ENCODE measurements at places on chromosomes 5 and 9.

DNA sequence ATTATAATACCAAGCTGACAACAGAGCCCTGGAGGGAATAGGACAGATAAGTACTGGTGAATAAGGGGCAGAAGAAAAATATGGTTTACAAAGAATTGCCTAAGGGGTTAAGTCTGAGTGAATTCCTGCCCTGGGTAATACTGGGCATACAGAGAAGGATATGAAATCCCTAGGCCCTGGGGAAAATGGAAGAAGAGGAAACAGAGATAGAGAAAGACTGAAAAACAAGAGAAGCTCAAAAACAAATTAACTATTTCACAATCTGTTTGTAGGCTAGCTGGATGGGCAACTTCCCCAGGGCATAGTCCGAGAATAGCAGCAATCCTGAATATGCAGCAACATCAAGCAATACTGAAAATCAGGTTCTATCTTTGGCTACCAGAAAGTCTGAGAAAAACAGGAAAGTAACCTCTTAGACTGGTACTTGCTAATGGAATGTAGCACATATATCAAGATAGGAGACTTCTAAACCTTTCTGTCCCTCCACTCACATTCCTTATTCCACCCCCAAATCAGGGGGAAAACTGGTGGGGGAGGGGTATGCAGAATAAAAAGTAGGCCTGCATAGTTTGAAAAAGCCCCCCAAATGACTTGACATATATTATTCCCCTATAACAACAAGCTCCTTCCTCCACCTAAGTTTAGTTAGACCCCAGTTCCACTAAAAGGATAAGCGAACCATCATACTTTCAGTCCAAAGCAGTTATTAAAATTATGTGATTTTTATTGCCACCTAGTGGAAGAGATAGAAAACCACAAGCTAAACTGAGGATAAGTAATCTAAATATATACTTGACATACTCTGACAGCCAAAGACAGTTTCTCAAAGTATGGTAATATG lies 20.6 kb downstream of the SLC38A9 start:
- DNase-seq: no peak

DNA sequence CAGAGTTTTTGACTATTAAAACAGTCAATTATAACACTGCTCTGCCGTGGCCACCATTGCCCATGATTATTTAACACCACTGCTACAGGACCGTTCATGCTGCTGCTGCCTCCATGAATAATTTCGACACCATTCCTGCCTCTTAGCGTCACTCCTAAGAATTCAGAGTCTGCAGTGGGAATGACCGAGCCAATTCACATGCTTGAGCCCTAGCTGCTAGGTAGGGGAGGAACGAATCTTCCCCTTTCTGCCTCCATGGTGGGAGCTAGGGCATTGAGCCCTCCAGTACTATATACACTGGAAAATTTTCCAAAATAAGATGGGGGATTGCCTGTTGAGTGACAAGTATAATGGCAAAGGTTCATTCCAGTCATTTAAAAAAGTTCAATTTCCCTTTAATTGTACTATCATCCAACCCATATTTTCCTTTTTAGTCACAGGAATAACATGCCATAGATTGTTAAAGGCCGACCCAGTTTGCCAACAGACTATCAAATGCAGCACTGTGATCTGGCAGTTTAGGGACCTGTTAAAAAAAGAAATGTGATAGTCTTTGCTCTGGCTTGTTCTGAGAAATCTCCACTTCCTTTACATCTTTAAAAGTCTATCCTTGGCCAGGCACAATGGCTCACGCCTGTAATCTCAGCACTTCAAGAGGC lies 13.5 kb upstream of the B4GALT1 start:
- no peak for DNase-seq

DNA sequence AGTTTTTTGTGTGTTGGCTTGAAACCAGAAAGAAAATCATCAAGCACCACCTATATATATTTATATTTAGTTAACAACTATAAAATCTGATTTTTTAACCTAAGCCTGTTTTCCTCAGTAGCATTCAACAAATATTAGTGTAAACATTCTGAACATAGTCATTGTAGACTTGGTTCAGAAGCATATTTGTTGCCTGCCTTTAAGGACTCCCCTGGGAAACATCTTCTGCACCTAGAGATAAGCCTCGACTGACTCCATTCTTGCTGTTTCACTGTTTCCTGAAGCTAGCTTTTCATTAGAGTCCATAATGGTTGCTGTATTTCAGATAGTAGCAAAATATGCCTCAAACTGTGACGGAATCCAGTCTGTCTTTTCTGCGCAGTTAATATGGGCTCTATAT lies 123.5 kb downstream of the TRIO start:
- no peak for DNase-seq

DNA sequence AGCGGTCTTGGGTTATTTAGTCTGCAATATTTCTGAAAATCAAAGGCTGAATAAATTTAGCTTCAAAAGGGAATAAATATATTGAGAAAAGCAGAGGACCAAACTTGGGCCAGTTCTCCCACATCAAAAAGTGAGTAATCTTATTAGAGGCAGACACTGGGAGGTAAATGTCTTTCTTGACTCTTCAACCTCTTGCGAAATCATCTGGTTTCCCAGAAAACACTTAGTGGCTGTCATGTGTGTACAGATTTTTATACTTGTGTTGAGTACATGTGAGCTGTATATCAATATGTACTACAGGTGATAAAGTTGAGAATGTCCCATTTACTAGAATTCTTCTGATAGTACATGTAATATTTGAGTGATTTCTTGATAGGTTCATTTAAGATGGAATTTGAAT lies 454.9 kb downstream of the PRR16 start:
- DNase-seq: no peak

GRCh38 chr5:43309637-43310036 lies 3.6 kb downstream of the HMGCS1 start:
- no peak for DNase-seq

GRCh38 chr9:114324492-114324891 lies 1.6 kb downstream of the ORM1 start:
- DNase-seq: no peak

DNA sequence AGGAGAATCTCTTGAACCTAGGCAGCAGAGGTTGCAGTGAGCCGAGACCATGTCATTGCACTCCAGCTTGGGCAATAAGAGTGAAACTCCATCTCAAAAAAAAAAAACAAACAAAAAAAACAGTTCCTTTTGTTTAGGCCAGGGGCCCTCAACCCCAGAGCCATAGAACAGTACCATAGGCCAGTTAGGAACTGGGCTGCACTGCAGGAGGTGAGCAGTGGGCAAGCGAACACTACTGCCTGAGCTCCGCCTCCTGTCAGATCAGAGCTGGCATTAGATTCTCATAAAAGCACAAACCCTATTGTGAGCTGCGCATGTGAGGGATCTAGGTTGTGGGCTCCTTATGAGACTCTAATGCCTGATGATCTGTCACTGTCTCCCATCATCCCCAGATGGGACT lies 49.1 kb upstream of the SUB1 start:
- DNase-seq: no peak

DNA sequence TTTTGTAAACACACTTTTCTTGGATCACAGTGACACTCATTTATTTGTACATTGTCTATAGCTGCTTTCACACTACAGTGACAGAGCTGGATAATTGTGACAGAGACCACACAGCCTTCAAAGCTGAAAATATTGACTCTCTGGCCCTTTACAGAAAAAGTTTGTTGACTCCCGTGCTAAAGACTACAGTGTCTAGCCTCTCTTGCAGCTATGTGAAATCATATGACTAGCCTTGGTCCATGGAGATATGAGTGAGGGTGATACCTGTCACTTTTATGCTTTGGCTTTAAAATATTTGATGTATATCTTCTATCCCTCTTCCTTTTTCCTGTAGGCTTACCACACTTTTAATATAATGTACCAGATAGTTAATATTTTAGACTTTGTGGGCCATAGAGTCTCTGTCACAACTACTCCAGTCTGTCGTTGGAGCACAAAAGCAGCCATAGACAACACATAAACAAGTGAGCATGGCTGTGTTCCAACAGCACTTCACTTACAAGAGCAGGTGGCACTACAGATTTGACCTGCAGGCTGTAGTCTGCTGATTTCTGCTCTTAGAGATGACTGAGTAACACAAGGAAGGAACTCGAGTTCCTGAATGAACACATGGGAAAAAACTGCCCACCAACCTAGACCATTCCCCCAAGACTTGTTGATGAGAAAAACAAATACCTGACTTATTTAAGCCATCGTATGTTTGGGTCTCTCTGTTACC lies 73.5 kb upstream of the ANKRD55 start:
- no peak for DNase-seq

DNA sequence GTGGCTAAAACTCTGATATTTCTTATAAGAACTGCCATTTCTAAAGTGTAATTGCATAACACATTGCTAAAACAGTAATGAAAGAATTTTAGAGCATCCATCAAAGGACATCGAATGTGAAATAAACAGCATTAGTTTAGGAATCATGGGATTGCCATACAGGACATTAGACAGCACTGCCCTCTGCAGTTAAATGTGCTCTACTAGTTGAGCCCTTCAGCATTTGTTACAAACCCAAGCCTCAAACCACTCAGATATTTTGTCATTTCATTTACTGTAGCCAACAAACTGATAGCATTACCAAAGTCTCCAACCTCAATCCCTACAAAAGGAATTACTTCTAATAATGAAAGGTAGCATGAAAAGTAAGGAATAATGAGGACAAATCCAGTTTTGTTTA lies 116.8 kb upstream of the COX7C start:
- no peak for DNase-seq

GRCh38 chr5:148911386-148911785 lies 85.0 kb downstream of the ADRB2 start:
- DNase-seq: no peak

DNA sequence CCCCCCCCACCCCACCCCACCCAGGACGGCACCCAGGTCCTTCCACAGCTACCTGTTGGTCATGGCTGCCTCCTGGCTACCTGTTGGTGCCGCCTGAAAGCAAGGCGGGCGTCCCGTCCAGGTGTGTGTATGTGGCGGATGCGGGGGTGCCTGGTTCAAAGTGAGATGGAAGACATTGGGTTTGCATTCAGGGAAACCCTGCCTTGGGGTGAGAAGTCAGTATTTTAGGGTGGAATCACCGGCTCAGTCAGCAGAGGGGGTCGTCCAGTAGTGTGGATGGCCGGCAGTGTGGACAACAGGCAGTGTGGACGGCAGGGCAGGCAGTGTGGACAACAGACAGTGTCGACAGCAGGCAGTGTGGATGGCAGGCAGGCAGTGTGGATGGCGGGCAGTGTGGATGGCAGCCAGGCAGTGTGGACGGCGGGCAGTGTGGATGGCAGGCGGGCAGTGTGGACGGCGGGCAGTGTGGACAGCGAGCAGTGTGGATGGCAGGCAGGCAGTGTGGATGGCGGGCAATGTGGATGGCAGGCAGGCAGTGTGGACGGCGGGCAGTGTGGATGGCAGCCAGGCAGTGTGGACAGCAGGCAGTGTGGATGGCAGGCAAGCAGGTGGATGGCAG lies 28.0 kb downstream of the NKD2 start:
- DNase-seq: no peak

DNA sequence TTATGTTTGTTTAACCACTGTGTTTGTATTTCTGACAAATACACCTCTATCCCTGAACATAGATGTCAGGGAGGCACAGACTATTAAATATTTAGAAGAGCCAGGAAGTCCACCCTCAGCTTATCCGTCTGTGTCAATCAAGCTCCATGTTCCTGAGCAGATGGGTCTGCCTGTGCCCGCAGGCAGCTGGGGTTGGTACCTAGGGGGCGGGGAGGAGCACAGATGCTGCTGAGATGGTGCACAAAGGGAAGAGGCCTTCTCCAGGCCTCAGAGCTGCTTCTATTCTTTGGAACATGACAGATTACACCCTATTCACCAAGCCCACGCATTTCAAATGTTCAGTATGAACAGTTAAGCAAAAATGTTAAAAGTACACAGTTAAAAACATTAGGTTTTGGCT lies 142.1 kb downstream of the EPB41L4A start:
- no peak for DNase-seq

- no peak for DNase-seq
Observed at GRCh38 chr9:99762470-99762869, 59.2 kb upstream of the NR4A3 start.

DNA sequence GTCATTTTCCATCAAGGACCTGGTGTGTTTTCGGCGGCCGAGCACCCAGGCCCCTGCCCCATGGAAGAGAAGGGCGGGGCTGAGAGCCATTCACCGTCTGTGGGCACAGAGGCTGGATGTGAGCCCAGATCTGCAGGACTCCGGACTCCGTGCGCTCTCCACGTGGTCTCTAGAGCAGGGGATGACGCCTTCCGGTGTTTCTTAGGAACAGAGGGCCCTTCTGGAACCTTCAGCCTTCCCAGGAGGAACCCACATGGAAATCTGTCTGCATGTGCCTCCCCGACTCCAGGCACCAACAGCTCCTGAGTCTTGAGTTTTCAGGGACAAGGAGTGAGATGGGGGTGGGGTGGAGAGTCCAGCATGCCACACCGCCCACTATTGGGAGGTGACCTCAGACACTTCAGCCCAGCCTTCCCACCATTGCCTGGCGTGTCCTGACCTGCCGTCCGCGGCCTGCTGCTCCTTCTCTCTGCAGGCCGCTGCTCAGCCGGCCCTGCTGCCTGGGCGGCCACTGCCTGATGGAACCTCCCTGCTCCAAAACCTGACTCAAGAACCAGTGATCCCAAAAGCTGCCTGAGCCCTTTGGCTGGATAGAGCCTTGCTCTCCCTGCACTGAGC lies 2.4 kb upstream of the RXRA start:
- no peak for DNase-seq

- DNase-seq: no peak
Observed at GRCh38 chr5:14868771-14869170, 2.8 kb downstream of the ANKH start.

DNA sequence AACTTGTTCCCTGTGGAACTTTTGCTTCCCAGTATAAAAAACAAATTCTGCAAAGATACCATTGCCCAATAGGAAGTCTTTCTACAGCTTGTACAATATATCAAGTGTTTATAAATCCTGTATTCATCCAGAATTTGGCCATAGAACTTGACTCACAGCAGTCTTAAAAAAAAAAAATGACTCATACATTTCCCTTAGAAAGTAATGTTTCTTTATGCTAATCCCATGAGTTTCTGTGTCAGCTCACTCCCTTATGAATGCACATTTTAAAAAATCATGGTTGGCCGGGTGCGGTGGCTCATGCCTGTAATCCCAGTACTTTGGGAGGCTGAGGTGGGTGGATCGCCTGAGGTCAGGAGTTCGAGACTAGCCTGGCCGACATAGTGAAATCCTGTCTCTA lies 89.3 kb upstream of the DMRT1 start:
- no peak for DNase-seq

GRCh38 chr9:4939118-4939561 lies 45.9 kb upstream of the JAK2 start:
- DNase-seq: no peak

GRCh38 chr5:14406554-14406849 lies 175.1 kb upstream of the OTULINL start:
- no peak for DNase-seq

GRCh38 chr9:87530716-87531115 lies 33.0 kb downstream of the DAPK1 start:
- DNase-seq: no peak

GRCh38 chr9:87610200-87611155 lies 112.8 kb downstream of the DAPK1 start:
- no peak for DNase-seq
